ENCODE measurements at places on chromosomes 6 and 20.

DNA sequence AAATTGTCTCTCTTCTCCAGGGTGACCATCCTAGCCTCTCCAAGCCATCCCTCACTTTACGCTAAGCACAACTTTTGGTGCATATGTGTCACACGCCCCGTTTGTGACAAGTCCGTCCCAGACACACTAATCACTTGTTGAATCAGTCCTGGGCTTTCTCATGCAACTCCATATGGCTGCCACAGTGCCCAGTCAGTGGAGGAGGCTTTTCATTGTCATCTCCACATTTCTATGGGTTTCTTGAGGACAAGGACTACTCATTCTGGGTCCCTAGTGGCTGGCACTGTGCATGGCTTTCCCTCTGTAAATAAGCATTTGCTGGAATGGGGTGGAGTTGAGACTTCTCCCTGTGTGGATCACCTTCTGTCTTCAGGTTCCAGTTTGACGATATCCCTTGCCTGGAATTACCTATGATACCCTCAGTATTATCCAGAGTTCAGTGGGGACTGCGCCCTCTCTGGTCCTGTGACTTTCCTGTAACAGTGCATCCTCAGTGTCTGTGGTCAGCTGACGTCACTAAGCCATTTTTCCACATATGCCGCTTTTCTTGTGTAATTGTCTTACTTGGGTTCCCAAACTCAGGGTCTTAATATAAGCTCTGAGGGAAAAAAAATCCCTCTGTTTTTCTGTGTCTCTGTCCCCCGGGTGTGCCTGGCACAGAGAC is 59.8 kb upstream of the MYL9 start:
- DNase-seq = no peak

DNA sequence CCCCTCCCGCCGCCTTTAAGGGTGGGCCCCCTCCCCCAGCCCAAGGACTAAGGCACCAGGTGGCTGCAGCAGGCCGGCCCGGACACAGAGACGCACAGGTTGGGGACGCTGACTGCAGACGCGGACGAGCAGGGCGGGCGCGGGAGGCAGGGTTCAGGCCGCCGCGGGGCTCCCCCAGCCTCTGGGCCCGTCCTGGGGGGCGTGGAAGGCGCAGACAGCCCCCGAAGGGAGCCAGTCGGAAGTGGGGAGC is 9.3 kb downstream of the DUSP15 start:
- DNase-seq = no peak

- peak; percentile 4 for DNase-seq
Observed at GRCh38 chr20:1440024-1440423, 26.6 kb downstream of the NSFL1C start.

DNA sequence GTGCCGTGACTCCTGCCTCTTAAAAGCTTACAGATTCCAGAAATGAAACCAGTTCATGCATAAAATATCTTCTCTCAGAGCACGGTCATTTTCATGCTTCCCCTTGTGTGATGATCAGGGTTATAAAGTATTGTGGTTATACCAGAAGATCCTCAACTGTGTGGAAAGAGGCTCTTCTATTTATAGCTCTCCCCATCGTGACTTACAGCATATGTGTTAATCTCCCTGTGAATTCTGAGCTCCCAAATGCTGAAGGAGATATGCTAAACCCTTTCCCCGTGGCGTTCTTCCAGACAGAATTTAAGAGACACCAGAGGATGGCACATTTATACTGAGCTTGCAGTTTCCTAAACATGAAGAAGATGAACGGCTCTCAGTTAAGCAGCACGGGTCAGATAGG is 158.8 kb downstream of the CDH26 start:
- DNase-seq = no peak

DNA sequence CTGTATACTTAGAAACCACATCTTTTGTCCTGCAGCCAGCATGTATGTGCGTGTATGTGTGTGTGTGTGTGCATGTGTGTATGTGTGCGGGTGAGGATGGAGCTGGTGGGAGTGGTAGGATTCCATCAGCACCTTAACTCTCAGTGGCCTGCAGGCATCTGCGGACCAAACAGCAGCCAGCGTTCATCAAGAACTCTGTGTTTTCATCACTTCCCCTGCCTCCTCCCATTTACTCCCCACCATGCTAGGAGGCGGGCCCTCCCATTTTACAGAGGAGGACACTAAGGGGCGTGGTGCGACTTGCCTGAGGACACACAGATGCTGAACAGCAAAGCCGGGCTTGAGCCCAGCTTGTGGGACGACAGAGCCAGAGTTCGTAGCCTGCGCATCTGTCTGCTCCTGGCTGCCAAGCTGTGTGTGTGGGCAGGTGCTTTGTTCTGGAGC is 8.9 kb downstream of the VSTM2L start:
- DNase-seq = no peak

- no peak for DNase-seq
Observed at GRCh38 chr20:20317195-20317594, 50.7 kb upstream of the INSM1 start.

GRCh38 chr20:33450867-33451266 is 7.3 kb upstream of the SNTA1 start:
- no peak for DNase-seq

Data from CD4-positive, alpha-beta T cell treated with Interleukin-1 beta for 1 hour (primary cell).